ENCODE measurements at places on chromosomes 5 and 9.

GRCh38 chr5:143023411-143024096, 253.4 kb downstream of the ARHGAP26 start:
- DNase-seq, result no peak

- DNase-seq, result no peak
Measured at GRCh38 chr9:116464987-116465571, 222.0 kb upstream of the TRIM32 start.

GRCh38 chr9:23829580-23830475, 3.8 kb upstream of the ELAVL2 start:
- no peak for DNase-seq

DNA sequence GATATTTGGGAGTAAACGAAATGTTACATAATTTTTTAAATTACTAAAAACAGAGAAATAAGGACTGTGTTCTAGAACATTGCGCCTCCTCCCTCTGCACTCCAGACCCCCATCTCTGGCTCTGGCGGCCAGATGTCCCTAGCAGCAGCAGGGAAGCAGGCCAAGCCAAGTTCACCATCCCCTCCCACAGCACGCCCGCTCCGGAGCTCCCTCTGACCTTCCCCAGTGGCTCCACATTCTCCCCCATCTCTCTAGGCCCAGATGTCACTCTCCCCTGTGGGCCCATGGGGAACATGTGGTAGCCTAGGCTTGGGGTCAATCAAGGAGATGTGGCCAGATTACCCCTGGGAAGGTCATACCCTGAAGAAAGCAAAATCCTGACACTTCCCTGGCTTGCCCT, 6.3 kb upstream of the WNK2 start:
- no peak for DNase-seq

DNA sequence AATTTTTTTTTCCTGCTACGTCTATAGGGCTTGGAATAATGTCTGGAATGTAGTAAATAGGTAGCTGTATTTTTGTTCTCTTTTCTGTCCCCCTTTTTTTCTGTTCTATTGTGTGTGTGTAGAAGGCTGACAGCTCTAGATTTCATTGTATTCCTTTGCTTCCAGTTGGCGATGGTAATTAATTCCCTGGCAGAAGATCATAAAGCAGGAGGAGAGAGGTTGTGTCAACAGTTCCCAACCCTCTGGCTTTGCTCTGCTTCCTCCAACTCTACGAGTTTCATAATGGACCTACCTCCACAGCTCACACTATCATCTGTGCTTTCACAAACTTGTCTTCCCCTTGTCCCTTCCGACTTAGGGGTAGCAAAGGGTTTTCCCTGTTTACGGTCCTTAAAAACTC, 117.9 kb upstream of the CDH18 start:
- DNase-seq, result no peak

DNA sequence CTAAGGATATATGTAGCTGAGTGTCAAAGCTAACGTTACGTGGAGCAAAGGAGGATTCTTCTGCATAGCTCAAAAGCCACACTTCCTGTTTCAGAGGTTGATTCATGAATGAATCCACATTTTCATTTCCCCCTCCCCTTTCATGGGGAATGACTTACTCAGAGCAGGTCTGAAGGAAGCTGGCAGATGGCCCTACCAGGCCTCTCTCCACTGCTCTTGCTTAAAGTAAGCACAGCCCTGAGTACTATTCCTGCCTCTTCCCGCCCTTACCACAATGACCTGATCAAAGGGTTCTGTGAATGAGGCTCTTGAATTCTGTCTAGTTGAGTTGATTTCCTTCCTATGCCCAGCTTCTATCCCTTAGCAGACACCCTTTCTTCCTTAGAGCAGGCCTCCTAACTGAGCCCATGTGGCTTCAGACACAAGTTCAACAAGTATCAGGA, 6.3 kb downstream of the IGIP start:
- DNase-seq, result no peak

- no peak for DNase-seq
Measured at GRCh38 chr9:23554686-23555085, 271.4 kb downstream of the ELAVL2 start.

GRCh38 chr9:136485049-136486045, 2.5 kb upstream of the SEC16A start:
- peak; percentile 44 for DNase-seq

GRCh38 chr5:180670586-180671359, 21.4 kb upstream of the FLT4 start:
- DNase-seq, result no peak

DNA sequence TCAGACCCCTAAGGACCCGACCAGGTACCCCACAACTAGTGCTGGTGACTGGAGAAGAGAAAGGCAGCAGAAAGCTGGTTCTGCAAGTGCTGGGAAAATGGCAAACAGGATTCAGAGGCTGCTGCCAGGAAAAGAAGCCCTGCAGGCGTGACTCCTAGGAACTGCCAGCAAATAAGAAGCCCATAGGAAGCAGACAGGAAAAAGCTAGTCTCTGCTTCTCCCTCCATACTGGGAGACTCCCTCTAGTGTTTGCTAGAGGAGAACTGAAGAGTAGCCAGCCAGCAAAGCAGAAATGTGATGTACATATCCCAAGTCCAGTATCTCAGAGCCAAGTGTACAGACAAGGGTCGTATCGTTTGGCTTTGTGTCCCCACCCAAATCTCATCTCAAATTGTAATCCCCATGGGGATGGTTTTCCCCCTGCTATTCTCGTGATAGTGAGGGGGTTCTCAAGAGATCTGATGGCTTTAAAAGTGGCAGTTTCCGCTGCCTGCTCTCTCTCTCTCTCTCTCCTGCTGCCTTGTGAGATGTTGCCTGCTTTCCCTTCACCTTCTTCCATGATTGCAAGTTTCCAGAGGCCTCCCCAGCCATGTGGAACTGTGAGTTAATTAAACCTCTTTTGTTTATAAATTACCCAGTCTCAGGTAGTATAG, 38.1 kb upstream of the TUSC1 start:
- DNase-seq, result no peak

- DNase-seq, result no peak
Measured at GRCh38 chr5:141476132-141476911, 556 bp downstream of the PCDHGC3 start.

DNA sequence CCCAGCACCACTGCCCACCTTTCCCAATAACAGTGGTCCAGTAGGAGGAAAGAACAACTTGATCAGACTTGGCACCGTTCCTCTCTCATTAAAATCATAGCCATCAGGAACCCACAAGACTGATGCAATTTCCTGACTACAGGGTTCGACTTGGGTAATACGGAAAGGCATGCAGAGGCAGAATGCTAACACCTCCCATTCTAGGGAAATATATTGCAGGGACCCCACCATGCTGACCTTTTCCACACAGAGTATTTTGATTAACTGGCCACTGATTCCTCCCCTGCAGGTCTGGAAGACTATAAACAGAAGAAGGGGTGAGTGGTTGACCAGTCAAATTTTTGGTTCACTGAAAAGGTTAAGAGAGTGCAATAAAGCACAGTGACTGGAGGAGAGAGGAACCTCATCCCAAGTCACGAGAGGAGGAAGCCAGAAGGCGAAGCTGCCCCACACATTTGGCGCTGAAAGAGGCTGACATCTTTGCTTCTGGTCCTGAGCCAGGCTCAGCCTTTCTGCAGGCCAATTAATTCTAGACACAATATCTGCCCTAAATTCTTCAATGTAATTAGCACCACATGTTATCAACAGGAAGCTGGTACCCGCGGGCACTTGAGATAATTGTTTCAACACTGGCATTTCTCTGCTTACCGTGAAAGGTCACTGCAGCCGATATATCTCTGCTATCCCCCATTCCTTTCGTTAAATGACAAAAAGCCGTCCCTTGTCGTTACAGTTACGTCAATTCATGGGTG, 64.7 kb upstream of the SPOCK1 start:
- no peak for DNase-seq

- DNase-seq, result no peak
Measured at GRCh38 chr5:148740079-148740858, 85.9 kb upstream of the HTR4 start.

DNA sequence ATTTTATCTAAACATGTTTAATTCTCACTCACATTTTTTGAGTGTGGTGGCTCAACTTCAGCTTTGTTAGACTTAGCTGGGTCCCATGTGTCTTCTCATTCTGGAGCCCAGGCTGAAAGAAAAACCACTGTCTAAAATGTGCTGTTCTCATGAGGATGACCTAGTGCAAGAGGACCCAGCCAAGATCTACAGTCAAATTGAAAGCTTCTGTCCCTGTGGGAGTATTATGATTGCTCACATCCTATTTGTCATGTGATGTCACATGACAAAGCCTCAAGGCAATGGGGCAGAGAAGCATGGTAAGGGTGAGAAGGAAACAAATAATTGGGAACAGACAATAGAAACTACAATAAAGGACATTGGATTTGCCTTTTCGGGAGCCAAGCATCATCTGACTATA, 113.4 kb upstream of the ASTN2 start:
- no peak for DNase-seq

GRCh38 chr5:88877826-88878225, 5.2 kb downstream of the MEF2C start:
- no peak for DNase-seq

- no peak for DNase-seq
Measured at GRCh38 chr5:179255527-179256327, 89.5 kb downstream of the ADAMTS2 start.
